SK-N-SH (cell line): ENCODE measurements at places on chromosomes 3 and 15. TPM values are rescaled to one million over a fixed set of nuclear protein-coding genes. Genes with fewer than 3 reads are reported as not detected.

Gene SPATA12
- 0.24 and 0.33 TPM in 2 replicates for polyA plus RNA-seq

Gene ISL2
- 3.5 and 6.0 TPM in 2 replicates for polyA plus RNA-seq

GRCh38 chr3:169041677-169042171 lies 621.8 kb downstream of the MECOM start:
- peak; percentile 3 for DNase-seq
- no peak overlapping the region for H3K27ac ChIP-seq
- no peaks in the 10 kb centered on the region for H3K27me3 ChIP-seq
- no peak overlapping the region for H3K4me3 ChIP-seq
- peaks cover 6% of the 10 kb centered on the region; the same call in 1 of the 2 replicates for H3K4me1 ChIP-seq

DNA sequence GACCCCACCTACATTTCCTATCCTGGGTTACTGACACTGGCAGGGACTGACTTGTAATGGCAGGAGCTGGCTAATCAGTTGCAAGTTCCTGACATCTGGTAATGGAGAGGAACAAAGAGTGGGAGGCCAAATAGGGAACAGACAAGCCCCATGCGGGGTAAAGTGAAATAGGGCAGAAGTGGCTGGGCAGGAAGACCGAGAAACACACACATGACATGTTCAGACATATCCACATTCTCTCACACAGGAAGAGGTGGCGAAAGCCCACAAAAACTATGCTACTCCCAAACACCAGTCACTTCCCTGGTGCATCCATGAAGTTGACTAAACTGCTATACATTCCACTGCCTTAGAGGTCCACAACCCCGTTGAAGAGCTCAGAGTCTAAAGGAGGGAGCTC lies 394.1 kb upstream of the TBL1XR1 start:
- H3K27me3 ChIP-seq = no peaks in the 10 kb centered on the region
- no peaks in the 10 kb centered on the region for H3K36me3 ChIP-seq
- H3K4me3 ChIP-seq = no peak overlapping the region
- H3K4me1 ChIP-seq = peaks cover 38% of the 10 kb centered on the region
- H3K27ac ChIP-seq = peak overlapping the region; percentile 82; the same call in 1 of the 2 replicates
